ENCODE measurements at places on chromosomes 3 and 15.

- no peak for DNase-seq
Measured at GRCh38 chr3:50653937-50654595, 20.7 kb upstream of the DOCK3 start.

DNA sequence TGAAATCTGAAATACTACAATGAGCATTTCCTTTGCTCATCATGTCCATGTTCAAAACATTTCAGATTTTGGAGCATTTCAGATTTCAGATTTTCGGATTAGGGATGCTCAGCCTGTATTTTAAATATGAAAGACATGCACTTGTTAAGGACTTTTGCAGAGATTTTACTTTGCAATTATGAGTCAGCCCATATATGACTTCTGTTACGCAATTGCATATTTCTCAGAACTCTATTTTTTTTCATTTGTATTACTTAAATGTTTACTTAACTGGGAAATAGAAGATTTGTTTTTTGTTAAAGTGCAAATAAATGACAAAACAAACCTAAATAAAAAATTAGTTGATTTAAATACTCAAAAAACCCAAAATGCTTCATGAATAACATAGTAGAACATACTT lies 376.2 kb downstream of the ZBTB20 start:
- no peak for DNase-seq

DNA sequence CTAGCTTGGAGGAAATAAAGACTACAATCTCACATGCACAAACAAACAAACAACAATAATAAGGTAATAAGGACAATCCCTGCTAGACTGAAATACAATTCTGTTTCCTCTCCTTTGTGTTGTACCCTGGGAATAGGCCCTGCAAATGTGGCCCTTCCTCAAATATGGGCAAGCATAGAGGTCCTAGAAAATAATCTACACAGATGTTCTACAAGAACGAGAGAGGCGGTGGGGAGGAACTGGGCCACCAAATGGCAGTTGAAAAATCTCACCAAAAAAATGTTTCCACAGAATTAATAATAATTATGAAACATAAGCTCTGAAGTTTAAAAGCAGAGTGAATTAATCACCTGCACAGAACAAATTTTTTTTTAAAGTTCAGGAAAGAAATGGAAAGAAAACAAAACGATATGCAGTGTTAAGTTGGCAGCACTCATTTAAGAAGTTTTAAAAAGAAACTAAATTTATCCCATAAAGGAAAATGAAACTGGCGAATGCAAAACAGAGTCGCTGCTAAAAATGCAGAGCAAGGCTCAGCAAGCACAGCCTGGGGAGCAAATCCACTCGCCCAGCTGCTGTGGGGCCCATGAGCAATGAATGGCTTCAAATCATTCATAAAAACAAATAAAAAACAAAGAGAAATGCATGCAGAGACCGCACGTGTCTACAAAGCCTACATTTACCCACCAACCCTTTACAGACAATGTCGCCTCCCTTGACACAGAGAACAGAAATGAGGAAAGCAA lies 475.4 kb downstream of the OCA2 start:
- DNase-seq, result no peak

GRCh38 chr3:102036017-102036416 lies 186.7 kb downstream of the NFKBIZ start:
- DNase-seq, result no peak

DNA sequence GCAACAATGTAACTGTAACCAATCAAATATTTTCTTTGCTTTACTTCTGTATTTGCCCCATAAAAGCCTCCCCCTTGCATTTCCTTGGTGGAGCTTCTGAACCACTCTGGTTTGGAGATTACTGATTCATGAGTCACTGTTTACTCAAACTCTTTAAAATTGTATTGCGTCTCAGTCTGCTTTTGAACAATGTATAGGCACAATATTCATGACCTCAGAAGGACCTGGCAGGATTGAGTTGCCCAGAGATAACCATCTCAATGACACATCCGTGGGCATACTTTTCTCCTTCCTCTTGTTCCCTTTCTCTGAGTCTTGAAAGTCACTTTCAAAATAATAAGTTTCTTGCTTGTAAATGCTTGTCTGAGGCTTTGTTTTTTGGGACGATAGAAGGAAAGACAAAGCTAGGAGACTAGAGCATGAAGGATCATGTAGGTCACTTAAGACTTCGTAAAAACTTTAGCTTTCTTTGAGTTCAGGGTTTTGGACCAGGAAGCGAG lies 57.1 kb upstream of the POU1F1 start:
- no peak for DNase-seq

DNA sequence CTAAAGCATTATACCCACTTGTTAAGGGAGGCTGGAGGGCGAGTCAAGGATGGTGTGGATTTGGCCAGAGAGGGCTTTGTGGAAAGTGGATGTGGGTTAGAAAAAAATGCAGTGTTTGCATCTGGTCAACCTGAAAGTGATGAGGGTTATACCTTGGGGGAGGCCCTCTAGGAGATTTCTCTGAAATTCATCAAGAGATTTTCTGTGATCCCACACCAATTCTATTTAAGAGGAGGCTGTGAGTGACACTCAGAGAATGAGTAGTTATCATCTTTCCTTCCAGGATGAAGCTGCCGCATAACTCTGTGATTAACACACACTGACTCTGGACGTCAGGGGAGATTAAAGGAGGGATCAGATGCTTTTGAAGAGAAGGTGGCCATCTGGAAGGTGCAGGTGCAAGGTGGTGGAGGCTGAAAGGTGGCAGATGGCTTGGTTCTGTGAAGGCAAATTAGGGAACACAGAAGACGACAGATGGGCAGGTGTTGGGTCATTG lies 54.8 kb downstream of the ANAPC13 start:
- no peak for DNase-seq

- no peak for DNase-seq
Measured at GRCh38 chr3:169668072-169668956, 4.8 kb upstream of the MECOM start.

DNA sequence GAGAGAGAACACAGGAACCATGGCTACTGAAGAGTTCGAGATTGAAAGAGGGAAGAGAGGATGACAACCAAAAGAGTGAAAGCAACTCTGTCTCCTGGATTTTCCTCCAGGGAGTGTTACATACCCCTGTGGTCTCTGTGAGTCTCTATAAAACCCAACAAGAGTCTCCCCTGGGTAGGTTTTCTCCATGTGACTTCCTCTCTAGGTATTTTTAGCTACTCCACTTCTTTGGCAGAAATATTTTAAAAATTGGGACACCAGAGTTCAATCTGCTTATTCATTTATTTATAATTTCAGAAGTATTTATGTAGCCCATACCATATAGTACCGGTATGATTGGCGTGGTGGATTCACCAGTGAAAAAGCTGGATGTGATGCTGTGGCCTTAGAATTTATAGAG lies 671.7 kb upstream of the NR2F2 start:
- DNase-seq, result no peak

GRCh38 chr3:185356499-185356898 lies 6.4 kb upstream of the MAP3K13 start:
- DNase-seq, result no peak

DNA sequence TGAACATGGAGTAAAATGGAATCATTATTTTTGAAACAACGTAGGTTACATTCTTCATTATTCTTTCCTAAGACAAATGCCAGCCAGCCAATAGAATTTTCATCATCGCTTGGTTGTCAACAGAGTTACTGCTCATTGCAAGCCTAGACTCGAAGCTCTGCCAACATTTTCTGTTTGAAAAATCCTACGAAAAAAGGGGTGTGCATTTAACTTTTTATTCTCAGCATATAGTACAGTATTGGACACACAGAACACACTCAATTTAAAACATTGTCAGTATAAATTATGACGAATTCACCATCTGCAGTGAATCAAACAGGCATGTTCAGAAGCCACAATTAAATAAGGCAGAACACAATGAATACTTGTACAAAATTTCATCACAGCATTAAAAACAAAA lies 232.1 kb downstream of the NR1D2 start:
- DNase-seq, result no peak

GRCh38 chr15:81544385-81544784 lies 170.4 kb upstream of the TMC3 start:
- DNase-seq, result no peak

GRCh38 chr3:155807823-155808222 lies 1.7 kb upstream of the C3orf33 start:
- no peak for DNase-seq

- DNase-seq, result no peak
Measured at GRCh38 chr3:177250151-177250550, 52.9 kb upstream of the TBL1XR1 start.

GRCh38 chr3:123872621-123873020 lies 11.5 kb downstream of the MYLK start:
- DNase-seq, result no peak

- no peak for DNase-seq
Measured at GRCh38 chr15:76328958-76329357, 7.6 kb upstream of the ISL2 start.

- no peak for DNase-seq
Measured at GRCh38 chr3:77038930-77039605, 831 bp upstream of the ROBO2 start.

- DNase-seq, result no peak
Measured at GRCh38 chr3:65992106-65992505, 46.6 kb downstream of the MAGI1 start.

DNA sequence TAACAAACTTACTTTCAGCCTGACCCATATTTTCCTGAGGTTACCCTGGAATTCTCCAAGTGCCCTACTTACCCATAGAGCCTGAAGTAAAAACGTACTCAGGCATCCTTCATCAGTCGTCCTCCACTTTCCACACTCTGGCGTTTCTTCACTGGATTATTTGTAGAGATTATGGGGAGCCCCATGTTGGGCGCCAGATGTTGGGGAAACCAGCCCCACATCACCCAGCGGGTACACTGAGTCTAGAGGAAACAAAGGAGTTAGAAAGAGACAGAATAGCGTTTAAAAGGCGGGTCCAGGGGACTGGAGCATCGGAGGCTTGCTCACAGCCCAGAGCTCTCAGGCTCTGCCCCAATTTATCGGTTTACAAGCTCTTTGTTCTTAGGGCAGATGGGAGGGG lies 9.7 kb upstream of the SLC28A2 start:
- no peak for DNase-seq

- DNase-seq, result no peak
Measured at GRCh38 chr3:15649858-15650257, 48.3 kb downstream of the BTD start.

GRCh38 chr15:67641453-67641852 lies 99.0 kb downstream of the MAP2K5 start:
- DNase-seq, result no peak

Measured in NCI-H187 treated with DMSO at 0.1 percent for 48 hours (cell line).